ENCODE measurements at places on chromosomes 3 and 15.
A peak's percentile ranks its signal among the peaks of the same experiment; 100 is the strongest.

GRCh38 chr3:98612587-98612986 is 19.2 kb upstream of the CPOX start:
- no peak for DNase-seq

DNA sequence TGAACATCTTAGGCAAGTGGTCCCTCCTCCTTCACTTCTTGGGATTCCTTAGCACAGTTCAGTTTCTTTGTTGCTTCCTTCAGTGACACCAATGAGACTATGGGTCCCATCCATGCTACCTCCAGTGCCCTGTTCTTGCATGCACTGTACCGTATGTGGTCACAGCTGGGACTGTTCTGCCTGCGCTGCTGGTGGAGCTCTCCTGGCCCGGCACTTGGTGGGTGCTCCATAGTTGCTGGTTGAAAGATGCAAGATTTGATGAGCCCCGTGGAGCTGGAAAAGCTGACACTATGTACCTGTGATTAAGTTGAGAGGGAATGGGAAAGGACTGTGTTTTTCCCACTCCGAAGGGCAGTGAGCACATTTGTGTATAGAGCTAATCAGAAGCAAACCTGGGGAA is 397.8 kb downstream of the LRTM1 start:
- DNase-seq: no peak

DNA sequence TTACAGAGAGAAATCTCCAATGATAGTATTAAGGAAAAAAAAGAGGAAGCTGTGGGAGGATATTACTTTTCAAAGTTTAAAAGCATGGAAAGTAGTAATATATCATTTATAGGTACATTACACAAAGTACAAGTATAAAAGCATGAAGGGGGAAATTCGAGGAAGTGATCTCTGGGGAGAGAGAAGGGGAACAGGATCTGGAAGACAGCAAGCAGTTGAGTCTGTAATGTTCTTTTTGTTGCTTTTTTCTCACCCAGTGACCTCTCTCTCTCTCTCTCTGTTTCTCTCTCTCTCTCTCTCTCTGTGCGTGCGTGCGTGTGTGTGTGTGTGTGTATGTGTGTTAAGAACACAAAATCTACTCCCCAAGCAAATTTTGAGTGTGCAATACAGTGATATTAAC is 10.2 kb downstream of the C3orf20 start:
- no peak for DNase-seq

GRCh38 chr15:79282371-79283251 is at the start of gene ANKRD34C:
Gene ANKRD34C, plus strand, starts transcription at chr15:79282722. Its CDS starts 10,563 bp downstream, at chr15:79293285.
- peak; percentile 33 for DNase-seq

- no peak for DNase-seq
Observed at GRCh38 chr3:114212646-114213045, 24.7 kb downstream of the ZNF80 start.

DNA sequence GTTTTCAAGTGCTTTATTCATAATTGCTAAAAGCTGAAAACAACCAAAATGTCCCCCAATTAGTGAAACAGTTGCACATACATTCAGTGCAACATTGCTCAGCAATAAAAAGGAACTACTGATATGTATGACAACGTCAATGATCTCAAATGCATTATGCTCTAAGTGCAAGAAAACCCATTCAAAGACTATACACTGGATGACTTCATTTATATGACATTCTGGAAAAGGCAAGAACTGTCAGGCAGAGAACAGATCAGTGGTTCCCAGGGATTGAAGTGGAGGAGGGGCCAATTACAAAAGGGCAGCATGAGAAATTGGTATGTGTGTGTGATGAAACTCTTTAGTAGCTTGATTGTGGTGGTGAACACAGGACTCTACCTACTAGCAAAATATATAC is 585.6 kb downstream of the TBL1XR1 start:
- DNase-seq: no peak

DNA sequence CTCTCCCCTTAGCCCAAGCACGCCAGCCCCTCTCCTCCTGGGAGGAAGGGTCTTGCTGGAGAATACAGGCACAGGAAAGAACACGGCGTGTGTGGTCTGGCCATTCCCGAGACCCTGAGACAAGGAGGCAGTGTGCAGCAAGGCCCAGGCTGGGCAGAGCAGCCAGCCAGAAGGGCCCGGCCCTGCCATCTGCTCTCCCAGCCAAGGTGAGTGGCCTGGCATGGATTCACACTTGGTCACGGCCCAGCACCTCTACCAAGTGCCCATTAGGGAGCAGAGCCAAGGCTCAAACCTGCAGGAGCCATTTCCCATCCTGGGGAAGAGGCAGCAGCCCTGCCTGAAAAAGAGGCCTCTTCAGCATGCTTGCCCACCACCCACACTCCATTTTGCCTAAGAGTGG is 28.6 kb downstream of the MEGF11 start:
- DNase-seq: no peak

DNA sequence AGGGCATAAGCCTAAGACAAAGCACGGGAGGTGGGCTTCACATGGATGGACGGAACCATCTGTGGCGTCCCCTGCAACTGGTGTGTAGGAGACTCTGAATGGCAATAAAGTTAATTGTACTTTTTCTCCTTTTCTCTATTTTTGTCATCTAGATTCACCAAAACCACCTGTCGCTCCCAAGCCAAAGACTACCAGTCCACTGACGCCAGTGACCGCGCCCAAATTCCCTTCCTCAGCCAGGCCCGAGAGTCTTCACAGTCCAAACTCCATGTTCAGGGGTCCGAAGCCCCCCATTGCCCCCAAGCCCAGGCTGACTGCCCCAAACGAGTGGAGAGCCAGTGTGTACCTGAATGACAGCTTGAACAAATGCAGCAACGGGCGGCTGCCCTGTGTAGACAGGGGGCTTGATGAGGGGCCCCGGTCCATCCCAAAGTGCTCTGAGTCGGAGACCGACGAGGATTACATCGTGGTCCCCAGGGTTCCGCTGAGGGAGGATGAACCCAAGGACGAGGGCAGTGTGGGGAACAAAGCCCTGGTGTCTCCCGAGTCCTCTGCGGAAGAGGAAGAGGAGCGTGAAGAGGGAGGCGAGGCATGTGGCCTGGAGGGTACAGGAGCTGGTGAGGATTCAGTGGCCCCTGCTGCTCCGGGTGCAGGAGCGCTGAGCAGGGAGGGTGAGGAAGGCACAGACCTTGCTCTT is at the start of gene FGD5:
FGD5 (plus strand) TSS at position 159 of the 697 bp plus-strand sequence; CDS start at position 269, 110 bp downstream.
- DNase-seq: no peak

DNA sequence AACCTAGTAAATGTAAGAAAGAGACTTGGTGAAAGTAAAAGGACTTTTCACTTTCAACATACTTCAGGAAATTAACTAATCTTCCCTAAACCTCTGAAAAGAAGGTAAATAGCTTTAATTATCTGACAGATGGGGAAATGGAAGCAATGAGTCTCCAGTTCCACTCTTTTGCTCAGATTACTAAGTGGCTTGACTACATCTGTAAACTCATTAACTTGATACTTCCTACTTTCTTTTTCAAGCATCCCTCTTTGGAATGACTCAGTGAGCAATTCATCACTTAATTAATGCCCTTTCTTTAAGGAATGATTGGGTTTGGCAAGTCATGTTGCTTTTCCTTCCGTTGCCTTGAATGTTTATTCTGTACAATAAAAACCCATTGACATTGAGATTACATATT is 234.2 kb downstream of the GRM7 start:
- DNase-seq: no peak

GRCh38 chr15:77537006-77537405 is 95.7 kb downstream of the LINGO1 start:
- no peak for DNase-seq

DNA sequence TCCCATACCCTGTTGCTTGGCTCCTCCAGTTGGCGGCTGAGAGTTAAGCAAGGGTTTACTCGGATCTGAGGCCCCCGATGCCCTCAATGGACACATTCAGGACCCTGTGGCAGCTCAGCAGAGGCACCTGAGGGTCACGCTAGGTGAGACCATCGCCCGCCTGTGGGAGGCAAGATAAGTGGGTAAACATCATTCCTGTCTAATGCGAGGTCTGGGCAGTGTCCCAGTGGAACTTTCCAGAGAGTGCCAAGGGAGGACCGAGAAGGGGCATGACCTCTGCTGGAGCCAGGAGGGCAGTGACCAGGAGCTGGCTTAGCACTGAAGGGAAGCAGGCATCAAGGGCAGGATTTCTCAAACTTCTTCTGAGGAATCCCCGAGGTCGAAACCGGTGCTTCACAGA is 65.4 kb upstream of the SEC61A1 start:
- no peak for DNase-seq

- no peak for DNase-seq
Observed at GRCh38 chr3:177465257-177465642, 268.0 kb upstream of the TBL1XR1 start.

DNA sequence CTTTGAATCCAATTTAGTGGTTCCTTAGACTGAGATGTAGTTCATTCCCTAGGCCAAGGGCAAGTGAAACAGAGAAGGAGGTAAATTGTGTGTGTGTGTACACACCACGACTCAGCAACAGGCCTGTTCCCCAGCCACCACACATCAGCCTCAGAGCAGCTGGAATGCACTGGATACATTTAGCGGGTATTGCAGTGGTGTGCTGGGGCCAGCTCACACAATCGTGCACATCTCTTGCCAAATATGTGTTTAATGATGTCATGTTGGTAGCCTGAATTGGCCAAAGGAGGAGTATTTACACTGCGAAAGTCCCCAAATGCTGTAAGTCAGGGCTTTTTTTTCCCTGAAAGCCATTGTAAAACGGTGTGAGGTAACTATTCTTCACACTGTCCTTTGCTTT is 82.3 kb downstream of the RBPMS2 start:
- DNase-seq: no peak
